ENCODE measurements at places on chromosomes 4 and X. TPM values are rescaled to one million over a fixed set of nuclear protein-coding genes. Genes with fewer than 3 reads are reported as not detected.

The CLOCK gene
- total RNA-seq: 4.8 TPM

The SSX3 gene
- not detected for total RNA-seq

The DRP2 gene
- total RNA-seq: 0.13 TPM

The PCDH18 gene
- not detected for total RNA-seq

The NALF2 gene
- 5.5 TPM for total RNA-seq

The ERAS gene
- total RNA-seq: not detected

The GABRQ gene
- total RNA-seq: 0.17 TPM

The MTM1 gene
- 6.5 TPM for total RNA-seq

The GUCY1A1 gene
- total RNA-seq: not detected
